Brain microvascular endothelial cell (primary cell): ENCODE measurements at places on chromosomes 7 and 10.

DNA sequence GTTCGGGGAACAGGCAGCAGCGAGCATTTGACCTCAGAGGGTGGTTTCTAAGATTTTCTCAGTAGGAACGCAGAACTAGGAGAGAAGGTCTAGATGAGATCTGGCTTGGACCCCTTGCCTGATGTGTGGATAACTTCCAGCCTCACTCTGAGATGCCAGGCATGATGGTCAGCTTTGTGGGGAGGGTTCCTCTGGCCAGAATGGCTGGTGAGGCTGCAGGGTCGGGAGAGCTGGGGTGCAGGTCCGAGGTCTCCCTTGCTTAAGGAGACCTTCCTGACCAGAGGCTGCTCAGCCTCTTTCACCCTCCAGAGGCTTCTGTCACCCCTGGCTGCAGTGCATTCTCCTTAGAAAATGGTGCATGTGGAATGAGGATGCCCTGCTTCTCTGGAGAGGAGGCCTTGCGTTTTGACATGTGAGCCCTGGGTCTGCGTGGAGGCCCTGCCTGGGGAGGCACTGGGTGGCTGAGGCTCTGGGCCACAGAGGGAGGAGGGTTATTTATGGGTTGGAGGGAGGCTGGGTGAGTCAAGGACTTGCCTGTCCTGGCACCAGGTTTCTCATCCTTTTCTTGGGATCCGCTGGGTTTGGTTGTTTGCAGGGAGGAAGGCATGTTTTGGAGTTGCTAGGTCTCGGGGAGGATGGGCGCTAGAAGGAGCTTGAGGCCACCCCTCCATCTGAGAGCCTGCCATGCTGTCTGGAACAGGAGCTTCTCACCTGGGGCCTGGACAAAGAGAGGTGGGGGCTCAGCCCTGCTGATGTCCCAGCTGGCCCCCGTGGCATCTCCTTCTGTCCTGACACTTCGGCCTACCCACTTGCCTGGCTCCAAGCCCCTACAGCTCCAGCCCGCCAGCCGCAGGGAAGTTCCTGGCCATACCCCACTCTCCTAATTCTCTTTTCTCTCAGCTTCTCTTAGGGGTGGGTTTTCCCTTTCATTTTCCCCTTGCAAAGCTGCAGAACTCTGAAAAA lies 3.9 kb downstream of the FAM241B start:
- DNase-seq, result no peak

DNA sequence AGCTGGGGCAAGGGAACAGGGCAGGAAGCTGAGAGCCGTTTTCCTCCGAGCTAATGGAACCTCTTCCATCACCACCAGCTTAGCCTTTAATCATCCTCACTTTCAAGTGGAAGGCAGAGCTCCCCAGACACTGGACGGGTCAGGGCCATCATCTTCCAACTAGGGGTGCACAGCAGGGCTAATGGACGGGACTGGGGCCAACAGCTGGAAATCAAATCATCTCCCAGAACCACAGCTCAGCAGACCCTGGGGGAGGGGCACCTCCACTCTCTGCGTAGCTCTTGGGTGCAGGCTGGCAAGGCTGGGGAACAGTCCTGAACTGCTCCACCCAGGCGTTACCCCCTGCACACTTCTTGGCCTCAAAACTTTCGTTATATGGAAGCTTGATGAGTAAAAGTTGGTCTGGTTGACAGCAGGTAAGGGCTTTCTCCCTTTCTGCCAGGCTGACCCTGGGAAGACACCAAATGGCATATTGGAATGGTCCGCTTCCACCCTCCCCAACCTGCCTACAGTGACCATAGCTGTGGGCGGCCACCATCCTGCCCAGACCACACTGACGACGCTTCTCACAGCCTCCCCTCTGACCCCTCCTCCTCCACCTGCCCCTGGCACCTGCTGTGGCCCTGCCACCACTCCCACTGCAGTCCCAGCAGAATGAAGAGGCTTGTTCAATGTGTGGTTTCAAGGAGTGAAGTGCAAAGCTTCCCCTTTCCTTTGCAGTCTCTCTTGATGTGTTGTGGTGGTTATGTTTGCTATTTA lies 51.7 kb upstream of the RET start:
- DNase-seq, result no peak

DNA sequence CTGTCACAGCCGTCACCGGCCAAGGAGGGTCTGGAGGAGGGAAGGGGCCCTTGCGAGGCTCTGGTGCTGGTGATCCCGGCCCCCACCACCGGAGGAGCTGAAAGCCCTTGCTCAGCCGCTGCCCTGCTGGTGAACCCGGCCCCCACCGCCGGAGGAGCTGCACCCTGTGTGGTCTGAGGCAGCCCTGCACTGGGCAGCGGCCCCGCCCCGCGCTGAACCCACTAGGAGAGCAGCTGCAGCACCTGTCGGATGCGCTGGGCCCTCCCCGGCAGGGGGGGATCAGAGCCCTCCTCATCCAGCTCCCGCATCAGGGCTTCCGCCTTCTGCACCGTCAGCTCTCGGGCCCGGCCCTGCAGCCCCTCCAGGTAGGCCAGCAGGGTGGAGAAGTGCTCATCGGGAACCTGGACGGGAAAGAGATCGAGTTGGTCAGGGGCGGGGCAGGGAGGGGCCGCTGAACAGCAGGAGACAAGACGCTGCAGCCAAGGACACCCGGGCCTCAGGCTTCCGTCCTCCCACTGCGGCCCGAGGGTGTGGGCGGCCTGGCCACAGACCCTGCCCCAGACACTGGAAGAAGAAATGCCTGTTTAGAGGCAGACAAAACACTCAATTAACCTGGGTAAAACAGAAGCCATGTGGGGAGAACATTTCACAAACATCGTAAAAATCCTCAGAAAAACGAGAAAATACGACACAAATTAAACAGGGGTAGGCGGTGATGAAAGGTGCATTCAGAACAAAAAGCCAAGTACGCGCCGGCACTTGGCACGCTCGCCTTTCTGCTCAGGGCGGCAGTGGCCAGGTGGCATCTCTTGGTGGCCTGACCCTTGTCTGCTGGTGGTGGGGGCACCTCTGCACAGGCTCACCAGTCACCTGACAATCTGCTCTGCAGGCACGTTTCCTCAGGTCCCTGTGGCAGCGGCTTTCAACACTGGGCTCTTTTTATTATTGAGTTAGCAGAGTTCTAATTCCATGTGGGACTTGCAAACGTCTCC lies 14.7 kb downstream of the CYP2W1 start:
- no peak for DNase-seq

DNA sequence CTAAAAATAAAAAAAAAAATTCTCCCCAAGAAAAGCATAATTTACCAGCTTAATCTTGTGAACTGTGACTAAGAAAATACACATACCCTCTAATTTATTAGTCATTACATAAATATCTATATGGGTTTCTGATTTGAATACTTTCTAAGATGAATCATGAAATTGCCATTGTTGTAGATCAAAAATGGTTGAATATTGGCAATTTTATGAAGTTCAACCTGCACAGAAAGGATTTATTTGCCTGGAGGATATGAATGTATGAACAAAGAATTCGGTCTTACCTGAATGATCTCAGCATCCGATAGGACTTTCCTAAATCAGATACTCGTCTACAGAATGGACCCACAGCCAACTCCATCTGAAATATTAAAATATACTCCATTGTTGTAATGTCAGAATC lies 61.5 kb downstream of the HBP1 start:
- no peak for DNase-seq

DNA sequence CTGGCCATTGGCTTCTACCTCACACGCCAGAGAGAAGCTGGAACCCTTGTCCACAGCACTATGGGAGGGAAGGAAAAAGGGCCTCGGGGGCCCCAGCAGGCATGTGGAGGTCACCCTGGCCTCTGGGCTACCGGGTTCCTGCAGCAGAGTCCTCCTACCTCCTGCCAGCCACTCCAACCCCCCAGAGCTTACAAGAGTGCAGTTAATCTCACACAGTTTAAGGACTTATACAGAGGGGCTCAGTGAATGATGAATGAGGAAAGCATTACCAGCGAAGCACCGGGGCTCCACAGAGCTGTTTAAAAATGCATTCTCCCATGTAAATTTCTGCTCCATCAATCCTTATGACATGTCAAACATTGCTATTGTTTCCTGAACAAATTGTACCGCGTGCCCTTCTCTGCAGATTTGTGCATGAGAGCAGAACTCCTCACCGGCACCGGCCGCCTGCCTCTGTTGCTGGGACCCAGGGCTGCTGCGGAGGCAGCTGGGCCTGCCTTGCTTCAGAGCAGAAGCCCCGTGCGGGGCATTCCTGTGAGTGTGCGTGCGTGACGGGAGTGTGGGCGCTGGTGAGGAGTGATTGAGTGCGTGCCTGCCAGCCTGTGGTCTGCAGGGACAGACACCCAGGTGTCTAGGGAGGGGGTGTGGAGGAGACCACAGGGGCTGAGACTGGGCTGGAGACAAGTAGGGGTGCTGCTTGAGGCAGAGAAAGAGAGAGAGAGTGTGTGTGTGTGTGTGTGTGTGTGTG lies 52.8 kb downstream of the C10orf105 start:
- DNase-seq, result no peak

DNA sequence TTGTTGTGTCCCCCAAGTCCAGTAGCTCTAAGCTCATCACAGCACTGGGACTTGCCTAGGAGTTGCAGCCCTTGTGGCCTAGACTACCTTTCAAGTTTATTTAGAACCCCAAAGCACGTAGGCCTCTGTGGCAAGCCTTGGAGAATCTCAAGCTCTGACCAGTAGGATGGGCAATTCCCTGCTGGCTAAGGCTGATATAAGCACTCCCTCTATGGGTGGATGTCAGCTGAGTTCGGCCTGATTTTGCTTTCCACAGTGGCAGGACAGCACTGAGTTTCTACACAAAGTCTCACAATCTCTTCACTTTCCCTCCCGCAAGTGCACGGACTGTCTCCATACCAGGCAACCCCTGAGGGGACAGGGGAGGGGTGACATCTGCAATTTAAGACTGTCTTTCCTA lies 886.4 kb upstream of the LRRN3 start:
- peak; percentile 22 for DNase-seq

- DNase-seq, result no peak
Observed at GRCh38 chr10:127774766-127775559, 38.0 kb downstream of the FOXI2 start.

DNA sequence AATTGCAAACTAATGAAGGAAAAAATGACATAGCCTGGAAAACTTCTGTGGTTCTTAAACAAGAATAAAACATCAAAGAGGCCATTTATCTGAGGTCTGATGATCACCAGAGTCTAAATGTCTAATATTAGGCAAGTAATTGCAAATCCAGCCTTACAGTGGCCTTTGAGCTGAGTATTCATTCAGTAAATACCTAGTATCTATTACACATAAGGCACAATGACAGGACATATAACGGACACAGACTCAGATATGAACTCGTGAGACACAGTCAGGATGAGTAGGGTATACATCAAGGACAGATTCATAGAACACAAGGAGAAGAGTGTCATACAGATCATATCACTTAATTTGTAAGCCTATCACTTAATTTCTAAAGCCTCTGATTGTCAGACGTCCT lies 16.8 kb downstream of the GPAM start:
- no peak for DNase-seq

- peak; percentile 76 for DNase-seq
Observed at GRCh38 chr7:48255046-48255445, 83.8 kb downstream of the ABCA13 start.

DNA sequence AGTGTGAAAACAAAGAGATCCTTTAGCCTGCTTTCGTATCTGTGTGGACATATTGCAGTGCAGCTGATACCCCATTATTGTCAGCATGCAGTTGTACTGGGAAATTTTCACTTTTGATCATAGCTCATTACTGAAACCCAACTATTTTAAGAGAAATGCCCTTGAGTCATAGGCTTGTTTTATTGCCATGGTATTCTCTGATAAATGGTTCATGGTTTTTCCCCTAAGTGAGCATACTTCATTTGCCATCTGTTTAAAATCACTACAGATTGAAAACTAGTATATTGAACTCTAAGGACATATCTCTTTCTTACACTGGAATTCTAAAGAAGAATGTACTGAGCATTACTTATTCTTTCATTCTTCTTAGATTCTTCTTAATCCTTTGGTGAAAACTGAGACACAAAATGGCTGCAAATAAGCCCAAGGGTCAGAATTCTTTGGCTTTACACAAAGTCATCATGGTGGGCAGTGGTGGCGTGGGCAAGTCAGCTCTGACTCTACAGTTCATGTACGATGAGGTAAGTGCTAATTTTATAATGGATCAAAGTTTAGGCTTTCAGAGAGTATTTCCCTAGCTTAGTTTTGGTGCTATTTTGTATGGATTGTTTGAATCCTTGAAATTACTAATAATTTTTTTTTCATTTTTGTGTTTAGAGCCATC lies 63.0 kb downstream of the RALA start:
- DNase-seq, result no peak

DNA sequence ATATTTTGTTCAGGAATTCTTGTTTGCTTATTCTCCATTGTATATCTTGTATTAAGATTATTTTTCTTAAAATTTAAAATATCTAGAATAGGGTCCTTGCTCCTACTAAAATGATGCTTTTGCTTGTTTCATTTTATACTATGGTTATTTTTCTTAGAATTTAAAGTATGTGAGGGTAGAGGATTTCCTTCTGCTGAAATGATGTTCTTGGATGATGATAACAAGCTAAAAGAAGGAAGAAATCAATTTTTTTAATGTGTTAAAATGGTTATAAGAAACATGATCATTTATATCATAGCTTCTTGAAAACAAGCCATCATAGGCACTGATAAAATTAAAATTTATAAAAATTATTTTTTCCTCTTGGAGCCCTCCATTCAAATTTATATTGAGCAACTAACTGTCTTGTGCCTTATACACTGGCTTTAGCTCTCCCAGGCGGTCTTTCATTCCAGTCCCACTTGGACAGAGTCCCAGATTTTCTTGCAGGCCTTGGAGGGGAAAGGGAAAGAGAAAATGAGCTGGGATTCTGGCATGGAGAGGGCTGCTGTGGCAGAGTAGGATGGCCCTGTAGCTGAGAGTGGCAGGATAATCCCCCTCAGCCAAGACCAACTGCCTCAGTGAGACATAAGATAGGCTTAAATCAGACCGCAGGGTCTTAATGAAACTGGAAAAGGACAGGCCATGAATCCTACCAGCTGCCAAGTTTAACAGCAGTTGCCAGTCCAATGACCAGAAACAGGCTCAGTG lies 60.2 kb downstream of the DNAJB9 start:
- peak; percentile 5 for DNase-seq

GRCh38 chr7:77838929-77839491 lies 40.4 kb downstream of the PHTF2 start:
- DNase-seq, result no peak

DNA sequence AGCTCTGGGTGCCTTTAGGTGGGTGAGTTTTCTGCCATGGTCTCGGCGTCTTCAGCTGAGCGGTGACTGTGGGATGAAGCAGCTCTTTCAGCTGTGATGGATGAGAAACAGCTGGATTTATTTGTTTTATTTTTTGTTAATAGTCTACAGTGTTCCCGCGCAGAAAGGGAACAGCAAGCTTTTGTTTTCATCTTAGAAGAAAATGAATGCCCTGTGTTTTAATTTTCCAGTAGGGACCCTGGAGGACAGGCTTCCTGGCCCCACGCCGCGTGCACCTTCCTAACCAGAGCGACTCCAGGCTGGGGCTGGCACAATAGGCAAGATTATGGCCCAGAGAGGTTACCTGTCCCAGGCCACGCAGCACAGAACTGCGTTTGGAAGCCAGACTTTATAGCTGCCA lies 57.6 kb downstream of the GTF2IRD1 start:
- no peak for DNase-seq
